ENCODE measurements at places on chromosomes 4 and X. TPM values are rescaled to one million over a fixed set of nuclear protein-coding genes. Genes with fewer than 3 reads are reported as not detected.

GRCh38 chr4:111535792-111536191 is 609.5 kb upstream of the FAM241A start:
- DNase-seq, result no peak

- DNase-seq, result no peak
These were observed 7.7 kb downstream of the ABCD1 start for GRCh38 chrX:153732401-153732800.

GRCh38 chr4:139241784-139242151 is 38.3 kb downstream of the MGARP start:
- DNase-seq, result no peak

DNA sequence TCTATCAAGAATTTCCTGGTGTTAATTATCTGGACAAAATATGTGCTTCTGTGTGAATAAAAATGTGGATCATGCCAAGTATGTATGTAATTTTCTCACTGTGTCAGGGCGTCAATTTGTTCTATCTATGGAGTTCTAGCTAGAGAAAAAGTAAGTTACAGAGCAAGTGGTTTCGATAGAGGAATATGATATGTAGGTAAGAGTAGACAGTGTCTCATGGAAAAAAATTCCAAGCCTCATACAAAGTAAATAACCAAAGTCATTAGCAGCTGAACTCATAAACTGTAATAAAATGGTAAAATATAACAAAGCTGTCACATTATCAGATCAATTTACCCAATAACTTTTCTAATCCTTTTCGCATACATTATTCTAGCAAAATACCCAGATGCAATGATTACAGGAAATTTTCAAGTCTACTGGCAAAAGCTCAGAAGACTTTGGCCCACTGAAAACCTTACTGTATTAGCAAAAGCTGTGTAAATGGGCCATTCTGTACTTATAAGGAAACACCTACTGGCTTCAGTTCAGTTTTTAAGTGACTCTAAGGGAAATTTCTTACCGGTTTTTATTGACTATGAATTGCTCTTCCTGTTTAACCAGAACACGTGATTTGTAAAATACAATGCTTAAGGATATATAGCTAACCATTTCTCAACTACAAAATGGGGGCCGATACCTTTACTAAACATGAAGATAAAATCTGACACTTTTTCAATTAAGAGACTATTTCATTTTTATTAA is 121.0 kb upstream of the ARSJ start:
- peak; percentile 60 for DNase-seq

DNA sequence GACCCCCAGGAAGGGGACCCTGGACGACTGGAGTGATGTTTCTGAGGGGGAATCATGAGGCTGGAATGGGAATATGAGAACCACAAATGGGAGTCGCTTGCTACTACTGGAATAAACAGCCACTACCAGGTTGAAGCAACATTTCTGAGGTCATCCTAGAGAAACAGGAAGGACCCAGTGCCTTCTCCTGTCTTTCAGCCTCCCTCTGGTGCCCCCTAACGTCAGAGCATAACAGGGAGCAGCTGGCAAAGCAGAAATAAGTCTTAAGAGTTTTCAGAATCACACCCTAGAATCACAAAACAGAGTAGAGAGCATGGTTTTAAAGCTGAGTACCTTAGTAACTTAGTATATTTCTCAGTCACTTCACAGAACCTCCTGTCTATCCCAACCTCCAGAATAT is 347.8 kb upstream of the PITX2 start:
- DNase-seq, result peak; percentile 57

DNA sequence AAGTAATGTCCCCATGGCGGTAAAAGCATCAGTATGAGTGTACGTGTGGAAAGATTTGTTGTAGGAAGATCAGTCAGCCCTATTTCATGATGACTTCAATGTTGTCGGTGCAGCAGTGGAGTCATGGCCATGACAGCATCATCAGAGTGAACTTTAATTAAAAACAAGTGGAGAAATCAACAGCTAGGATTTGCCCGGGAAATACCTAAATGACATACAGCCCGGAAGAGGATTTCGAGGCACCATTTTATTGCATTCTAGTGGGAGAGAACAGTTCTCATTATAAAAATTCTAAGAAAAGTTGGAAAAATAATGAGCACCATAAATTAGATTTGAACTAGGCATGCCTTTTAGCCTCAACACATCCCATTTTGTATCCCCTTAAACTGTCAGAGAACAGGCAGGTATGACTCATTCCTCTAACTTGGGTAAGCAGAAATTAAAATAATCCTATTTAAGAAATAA is 170.1 kb downstream of the SHROOM3 start:
- DNase-seq, result no peak

GRCh38 chrX:52576474-52576873 is 59.6 kb upstream of the XAGE1B start:
- DNase-seq, result no peak

- peak; percentile 47 for DNase-seq
These were observed 151.4 kb upstream of the USP9X start for GRCh38 chrX:40933706-40934425.

DNA sequence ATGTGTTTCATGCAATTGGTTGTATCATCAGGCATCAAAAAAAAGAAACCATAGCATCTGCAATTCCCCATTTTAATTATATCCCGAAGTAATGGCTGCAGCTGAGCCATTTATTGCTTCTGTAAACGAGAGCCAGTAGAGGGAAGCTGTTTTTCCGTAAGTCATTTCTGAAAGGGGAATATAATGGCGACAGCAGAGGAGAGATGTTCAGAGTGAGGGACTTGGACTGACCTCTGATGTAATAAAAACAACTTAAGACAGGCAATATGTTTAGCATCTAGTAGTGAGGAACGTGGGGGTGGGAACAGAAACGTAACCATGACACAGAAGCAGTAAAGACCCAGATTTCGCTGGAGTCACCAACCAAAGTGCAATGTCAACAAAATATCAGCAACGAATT is 31.5 kb upstream of the NAA11 start:
- no peak for DNase-seq

DNA sequence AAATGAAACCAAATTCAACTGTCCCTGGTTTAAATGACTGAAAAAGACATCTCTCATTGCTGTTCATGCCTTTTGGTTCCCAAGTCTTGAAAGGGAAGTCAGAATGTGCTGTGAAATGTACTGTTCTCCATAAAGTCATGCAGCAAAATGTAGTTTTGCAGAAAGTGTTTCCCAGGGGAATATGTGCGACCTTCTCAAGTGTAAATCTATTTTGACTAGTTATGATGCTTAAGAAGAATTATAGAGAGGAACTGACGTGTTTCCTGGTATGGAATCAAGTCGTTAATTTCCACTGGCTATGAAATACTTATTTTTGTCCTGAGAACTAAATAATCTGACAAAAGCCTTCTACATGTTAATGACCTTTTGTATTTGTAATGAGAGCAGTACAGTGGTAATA is 223.1 kb downstream of the CLCN4 start:
- no peak for DNase-seq

DNA sequence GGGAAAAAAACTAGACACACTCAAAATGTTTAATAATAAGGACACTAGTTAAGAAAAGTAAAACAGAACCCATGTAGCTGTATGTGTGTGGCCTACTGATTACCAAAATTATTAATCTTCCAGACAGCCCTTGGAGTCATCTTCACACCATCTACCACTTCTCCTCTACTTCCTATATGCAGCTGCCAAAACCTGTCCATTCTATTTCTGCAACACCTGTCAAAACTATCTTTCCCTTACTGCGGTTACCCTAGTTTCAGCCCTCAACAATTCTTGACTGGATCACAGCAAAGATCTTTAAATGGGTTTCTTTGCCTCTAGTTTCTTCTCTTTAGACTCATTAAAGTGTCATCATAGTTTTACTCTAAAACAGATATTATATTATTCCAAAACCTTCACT is 72.6 kb downstream of the GPR82 start:
- DNase-seq, result no peak

Gene NIPAL1
- polyA plus RNA-seq, result 3.5 TPM

All from small intestine (tissue), 16 donors.